DMS153 (cell line): ENCODE measurements at places on chromosomes 6 and 20.

- no peak for DNase-seq
Observed at GRCh38 chr20:36344517-36345132, 38.5 kb downstream of the DLGAP4 start.

DNA sequence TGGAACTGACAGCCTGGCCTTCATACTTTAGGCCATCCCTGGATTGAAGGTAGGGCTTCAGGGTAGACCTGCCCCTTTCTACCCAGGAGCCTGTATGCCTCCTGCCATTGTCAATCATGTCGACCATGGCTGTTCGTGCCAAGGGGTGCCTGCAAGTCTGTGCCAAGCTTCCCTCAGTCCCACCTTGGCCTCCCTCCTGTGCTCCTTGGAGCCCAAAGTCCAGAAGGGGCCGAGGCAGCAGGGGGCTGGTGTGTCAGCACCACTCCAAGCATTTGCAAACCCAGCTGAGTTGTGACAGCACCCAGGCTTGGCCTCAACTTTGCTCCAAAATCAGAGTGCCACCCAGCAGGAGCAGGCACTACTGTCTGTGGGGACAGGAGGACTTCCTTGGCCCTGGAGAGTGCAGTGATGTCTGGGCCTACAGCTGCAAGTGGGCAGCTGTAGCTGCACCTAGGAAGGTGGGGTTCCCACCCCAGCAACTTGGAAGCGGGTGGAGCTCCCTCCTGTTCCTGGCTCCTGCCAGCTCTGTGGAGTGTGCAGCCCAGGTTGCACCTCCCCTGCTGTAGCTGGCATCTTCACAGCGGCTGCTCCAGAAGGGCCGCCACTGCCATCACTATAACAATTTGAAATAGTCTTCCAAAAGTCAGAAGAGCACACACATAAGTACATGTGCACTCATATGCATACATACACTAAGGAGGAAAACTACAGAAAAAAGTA lies 1719.3 kb downstream of the HACE1 start:
- no peak for DNase-seq

GRCh38 chr20:10511170-10511508 lies 76.0 kb downstream of the SLX4IP start:
- DNase-seq: no peak

DNA sequence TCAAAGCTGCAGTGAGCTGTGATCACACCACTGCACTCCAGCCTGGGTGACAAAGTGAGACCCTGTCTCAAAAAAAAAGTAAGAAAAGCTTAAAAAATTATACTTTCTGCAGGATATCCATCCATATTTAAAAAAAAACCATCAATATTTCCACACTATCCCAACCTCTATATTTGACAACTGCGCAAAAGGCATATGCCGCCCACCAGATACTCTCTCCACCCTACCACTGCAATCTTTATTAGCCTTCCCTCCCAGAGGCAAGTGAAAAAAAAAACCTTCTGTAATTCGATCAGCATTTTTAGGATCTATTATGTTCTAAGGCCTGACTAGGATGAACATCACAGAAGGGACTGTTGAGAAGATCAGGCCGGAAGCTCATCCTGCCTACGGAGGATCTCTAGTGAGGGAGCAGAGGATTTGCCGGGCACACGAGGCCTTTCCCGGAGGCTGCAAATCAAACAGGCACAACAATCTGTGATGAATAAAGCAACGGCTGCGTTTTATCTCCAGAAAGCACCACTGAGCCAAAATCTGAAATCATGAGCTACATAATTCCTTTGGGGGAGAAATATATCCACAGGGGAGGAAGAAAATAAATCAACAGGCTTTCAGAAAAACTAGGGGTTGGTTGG lies 65.9 kb downstream of the GFOD1 start:
- DNase-seq: no peak

GRCh38 chr6:121756666-121757065 lies 321.2 kb downstream of the GJA1 start:
- DNase-seq: no peak

DNA sequence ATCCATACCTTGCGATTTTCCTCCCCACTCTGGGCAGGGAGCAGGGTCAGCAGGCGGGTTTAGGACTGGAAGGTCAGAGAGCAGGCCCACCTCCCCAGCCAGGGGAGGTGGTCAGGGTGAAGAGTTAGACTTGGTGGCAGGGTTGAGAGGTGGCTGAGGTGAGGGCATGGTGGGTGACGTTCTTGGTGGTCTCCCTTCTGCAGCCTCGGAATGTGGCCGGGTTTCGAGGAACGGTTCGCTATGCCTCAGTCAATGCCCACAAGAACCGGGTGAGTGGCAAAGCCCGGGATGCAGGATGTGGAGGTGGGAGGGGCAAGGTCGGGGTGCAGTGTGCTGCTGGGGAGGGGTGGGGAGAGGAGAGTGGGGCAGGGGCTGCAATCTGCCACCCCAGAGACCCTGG lies 11.6 kb downstream of the TTBK1 start:
- no peak for DNase-seq

DNA sequence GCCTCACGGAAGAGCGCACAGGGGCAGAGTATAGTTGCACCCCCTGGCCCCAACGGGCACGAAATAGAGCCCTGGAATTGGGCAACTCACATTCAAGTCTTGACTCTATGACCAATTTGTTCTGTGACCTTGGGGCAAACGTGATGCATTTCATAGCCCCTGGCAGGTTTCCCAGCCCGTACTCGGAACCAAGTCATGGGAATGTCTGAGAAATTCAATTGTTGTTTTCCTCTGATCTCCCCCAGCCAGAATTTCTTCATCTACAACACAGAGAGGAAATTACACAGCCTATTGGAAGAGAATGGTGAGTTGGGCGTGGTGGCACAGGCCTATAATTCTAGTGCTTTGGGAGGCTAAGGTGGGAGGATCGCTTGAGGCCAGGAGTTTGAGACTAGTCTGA lies 322.3 kb upstream of the SULF2 start:
- no peak for DNase-seq

- DNase-seq: no peak
Observed at GRCh38 chr6:45477790-45478189, 100.1 kb upstream of the SUPT3H start.

- DNase-seq: no peak
Observed at GRCh38 chr6:76885861-76886301, 577.4 kb downstream of the HTR1B start.

- no peak for DNase-seq
Observed at GRCh38 chr20:14757728-14758127, 420.3 kb upstream of the FLRT3 start.

DNA sequence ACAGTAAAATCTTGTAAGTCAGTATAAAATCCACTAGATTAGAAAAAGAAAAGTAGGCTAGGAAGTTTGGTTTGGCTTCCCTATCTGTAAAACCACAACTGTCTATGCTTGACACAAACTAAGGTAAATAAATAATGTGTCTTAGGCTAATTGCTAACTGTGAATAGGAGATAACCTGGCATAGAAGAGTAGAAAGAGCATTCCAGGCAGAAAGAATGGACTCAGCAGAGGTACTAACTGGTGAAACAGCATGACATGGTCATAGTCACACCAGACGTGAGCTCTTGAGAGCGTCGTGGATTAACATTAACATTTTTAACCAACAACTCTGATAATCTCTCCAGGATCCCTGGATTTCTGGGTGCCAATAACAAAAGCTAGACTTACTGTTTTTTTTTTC lies 8.7 kb upstream of the WTAP start:
- DNase-seq: no peak
